Left ventricle myocardium superior (tissue), 1 donor: ENCODE measurements at places on chromosomes 6 and 20.

DNA sequence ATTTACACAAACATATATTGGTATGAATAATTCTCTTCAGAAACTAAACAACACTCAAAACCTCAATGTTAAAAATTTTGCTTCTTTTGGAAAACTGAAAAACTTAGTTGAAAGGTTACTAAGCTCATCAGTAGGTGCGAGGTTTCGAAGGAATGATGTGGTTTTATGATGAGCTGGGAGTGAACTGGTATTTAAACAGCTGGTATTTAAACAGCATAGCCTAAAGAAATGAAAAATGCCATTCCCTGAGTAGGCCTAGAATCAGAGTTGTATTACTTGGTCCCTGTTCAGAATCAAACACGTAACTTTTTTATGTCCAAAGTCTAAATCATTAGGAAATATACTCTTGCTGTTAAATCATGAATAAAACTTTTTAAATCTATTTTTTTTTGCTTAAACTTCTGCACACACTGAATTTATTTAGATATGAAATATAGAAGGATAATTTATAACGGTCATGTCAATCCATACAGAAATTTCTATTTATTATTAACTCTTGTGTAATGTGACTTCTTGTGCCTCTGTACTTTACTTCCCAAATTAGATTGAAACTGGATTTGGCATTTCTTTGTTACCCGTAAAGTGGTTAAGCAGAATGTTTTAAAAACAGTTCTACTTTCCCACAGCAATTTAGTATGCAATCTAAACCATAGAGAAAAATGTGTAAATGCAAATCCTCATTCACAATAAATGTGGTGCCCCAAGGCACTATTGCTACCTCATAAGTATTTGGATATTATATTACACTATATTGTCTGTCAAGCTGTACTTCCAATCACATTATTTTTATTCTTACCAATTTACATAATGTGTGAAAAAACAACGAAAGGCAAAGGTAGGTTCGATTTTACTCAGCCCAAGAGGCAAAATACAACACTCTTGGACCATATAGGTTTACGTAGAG is 124.1 kb downstream of the HS3ST5 start:
- no peak for DNase-seq

GRCh38 chr6:169088762-169089161 is 164.9 kb downstream of the THBS2 start:
- no peak for DNase-seq

DNA sequence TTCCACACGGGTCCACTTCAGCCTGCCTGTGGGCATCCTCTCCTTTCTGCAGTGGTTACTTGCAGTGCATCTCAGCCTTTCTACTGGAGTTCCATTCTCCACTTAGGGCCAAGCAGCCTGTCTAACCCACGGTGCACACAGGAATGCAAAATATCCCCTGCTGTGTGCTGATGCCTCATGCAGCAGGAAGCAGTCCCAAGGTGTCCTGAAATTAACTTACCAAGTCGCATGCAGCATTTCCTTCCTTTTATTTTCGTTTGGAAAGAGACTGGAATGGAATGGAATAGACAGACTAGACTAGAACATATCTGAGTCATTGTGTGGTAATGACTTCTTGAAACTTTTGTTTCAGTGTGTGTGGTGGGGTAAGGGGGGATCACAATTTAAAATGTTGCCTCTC is 25.9 kb upstream of the FOXQ1 start:
- DNase-seq: no peak

DNA sequence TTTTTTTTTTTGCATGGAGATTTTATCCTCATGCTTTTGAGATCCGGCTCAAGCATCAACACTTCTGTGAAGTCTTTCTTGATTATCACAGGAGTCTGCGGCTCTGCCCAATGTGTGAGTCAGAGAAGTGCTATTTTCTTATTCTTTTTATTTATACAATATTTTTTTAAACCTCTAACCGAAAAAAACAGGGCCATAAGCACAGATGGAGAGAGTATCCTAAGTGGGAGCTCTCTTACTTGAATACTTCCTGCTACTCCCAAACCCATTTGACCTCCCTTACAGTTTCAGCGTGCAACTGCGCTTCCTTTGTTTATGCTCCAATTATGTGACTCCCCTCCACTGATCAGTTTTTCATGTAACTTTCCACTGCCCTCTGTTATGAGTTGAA is 8.7 kb upstream of the ATXN1 start:
- DNase-seq: no peak

DNA sequence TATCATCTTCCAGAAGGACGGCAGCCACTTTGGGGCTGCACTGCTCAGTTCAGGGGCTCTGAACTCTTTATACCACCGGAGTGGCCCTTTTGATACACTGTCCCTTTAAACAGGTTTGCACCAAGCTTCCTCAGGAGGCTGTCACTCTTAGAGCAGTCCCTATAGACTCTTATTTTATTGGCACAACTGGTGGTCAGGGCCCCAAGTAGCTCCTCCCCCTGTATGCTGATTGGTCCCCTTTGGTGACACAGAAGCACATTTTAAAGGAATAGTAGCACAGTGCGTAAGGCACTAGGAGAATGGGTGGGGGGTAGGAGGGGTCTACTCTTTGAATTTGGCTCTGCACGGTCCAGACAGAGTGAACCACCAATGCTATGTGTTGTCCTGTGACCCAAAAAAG is 122.6 kb upstream of the MLN start:
- DNase-seq: no peak

- no peak for DNase-seq
Observed at GRCh38 chr6:56374841-56375369, 127.5 kb upstream of the COL21A1 start.
